ENCODE measurements at places on chromosomes 7 and 10.
A peak's percentile ranks its signal among the peaks of the same experiment; 100 is the strongest.

DNA sequence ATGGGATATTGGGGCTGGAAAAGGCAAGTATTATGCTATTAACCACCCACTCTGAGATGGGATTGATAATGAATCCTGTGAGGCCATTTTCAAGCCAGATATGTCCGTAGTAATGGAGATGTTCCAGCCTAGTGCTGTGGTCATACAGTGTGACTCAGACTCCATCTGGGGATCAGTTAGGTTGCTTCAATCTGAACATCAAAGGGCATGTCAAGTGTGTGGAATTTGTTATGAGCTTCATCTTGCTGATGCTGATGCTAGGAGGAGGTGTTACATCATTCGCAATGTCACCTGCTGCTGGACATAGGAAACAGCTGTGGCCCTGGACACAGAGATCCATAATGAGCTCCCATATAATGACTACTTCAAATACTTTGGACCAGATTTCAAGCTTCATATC lies 144.7 kb downstream of the PLCE1 start:
- DNase-seq: peak; percentile 58

DNA sequence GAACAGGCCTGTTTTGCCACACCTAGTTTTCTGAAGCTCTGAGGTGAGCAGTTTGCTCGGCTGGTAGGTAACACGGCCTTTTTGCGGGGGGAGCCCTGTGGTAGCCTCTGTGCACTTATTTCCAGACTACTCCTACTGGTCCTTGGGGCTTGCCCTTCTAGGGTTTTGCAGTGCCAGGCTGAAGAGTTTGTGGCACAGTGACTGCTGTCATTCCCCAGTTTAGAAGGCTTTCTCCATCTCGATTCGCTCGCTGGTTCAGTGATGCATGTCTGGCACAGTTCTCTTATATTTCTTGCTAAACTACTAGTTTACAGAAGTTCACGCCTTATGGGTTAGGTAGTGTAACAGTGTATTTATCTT lies 711 bp downstream of the KIF20B start:
- peak; percentile 28 for DNase-seq

- DNase-seq: no peak
Observed at GRCh38 chr10:99860466-99860865, 78.0 kb downstream of the ABCC2 start.

GRCh38 chr10:61897671-61898434 lies 3.6 kb upstream of the ARID5B start:
- DNase-seq: peak; percentile 58

GRCh38 chr10:49661140-49661856 lies 18.2 kb upstream of the C10orf53 start:
- no peak for DNase-seq

Measured in EH (cell line).